Activated CD4-positive, alpha-beta T cell treated with anti-CD3 and anti-CD28 coated beads for 36 hours (primary cell): ENCODE measurements at places on chromosomes 2 and 18.

DNA sequence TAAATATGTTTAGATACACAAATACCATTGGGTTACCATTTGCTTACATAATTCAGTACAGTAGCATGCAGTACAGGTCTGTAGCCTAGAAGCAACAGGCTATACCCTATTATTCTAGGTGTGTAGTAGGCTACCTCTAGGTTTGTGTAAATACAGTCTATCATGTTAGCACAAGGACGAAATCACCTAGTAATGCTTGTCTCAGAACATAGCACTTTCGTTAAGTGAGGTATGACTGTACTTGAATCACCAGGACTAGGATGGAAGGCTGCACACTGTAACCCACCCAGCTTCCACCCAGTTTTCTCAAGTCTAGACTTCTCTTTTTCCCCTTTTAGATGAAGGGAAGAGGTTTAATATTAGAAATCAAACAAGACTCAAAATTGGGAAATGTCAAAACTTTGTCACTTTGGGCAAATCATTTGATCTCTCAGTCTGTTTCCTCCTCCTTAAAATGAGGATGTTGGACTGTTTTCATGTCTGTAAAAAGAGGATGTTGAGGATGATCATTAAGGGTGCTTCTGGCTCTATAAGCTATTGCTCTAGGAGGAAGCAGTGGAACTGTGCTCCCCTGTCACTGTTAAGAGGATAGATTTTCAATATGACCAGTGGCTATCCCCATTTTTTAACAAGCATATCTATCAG is 3.7 kb upstream of the SOCS6 start:
- no peak for DNase-seq

- no peak for DNase-seq
Observed at GRCh38 chr2:68959001-68959400, 6.3 kb upstream of the GKN2 start.

DNA sequence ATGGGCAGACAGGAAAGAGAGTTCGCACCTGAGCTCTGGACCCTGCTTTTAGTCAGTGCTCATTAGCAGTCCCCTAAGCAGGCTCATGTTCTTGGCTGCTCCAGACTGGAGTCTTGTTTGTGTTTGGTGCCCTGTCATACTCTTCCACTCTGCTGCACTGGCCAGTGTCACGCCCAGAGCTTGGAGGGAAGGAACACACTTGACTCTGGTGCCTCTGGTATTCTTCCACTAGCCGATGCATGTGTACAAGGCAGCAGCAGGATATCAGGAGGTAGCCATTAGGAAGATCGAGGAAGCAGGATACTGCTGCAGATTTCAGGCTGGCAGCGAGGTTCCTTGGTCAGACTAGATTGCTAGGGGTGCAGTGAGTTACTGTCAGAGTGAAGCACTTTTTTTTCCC is 81.4 kb upstream of the B3GNT2 start:
- no peak for DNase-seq

- no peak for DNase-seq
Observed at GRCh38 chr2:28164280-28164801, 228.3 kb upstream of the FOSL2 start.

GRCh38 chr2:231321556-231322334 is 73.8 kb upstream of the B3GNT7 start:
- DNase-seq = no peak
